Glomerular endothelial cell (primary cell): ENCODE measurements at places on chromosomes 3 and 15. TPM values are rescaled to one million over a fixed set of nuclear protein-coding genes. Genes with fewer than 3 reads are reported as not detected.

Gene ONECUT1
- not detected in 2 replicates for total RNA-seq

Gene GABRR3
- total RNA-seq: not detected in 2 replicates

Gene SPESP1
- total RNA-seq: 0.92 and 1.5 TPM in 2 replicates

Gene GPR15
- total RNA-seq: not detected in 2 replicates

Gene C3orf85
- not detected in 2 replicates for total RNA-seq

Gene EIF1B
- total RNA-seq: 23.0 and 28.7 TPM in 2 replicates

Gene ACKR2
- 0.41 TPM in 1 of 2 replicates, not detected in the other for total RNA-seq

Gene GOLGA6A
- not detected in 2 replicates for total RNA-seq

Gene ROPN1
- total RNA-seq: not detected in 2 replicates

Gene ARHGEF26
- total RNA-seq: 0.92 and 4.6 TPM in 2 replicates

Gene HDGFL3
- total RNA-seq: 42.0 and 66.2 TPM in 2 replicates

Gene TGM5
- total RNA-seq: not detected in 2 replicates

Gene XCR1
- not detected in 2 replicates for total RNA-seq

Gene PXK
- total RNA-seq: 20.8 and 21.9 TPM in 2 replicates

Gene SPINK8
- not detected in 2 replicates for total RNA-seq

Gene CALML4
- 6.3 and 7.2 TPM in 2 replicates for total RNA-seq

Gene TMEM158
- total RNA-seq: 13.8 and 16.5 TPM in 2 replicates

Gene LRRN1
- 0.15 TPM in 1 of 2 replicates, not detected in the other for total RNA-seq
